ENCODE measurements at places on chromosomes 4 and X. TPM values are rescaled to one million over a fixed set of nuclear protein-coding genes. Genes with fewer than 3 reads are reported as not detected.

Gene P2RY10
- 1.3 TPM for total RNA-seq

Gene MAP7D2
- 16.6 TPM for total RNA-seq

Gene HSFX4
- total RNA-seq = not detected

Gene FHIP1A
- not detected for total RNA-seq

Gene F11
- not detected for total RNA-seq

Gene RXFP1
- total RNA-seq = not detected

Gene RIPPLY1
- total RNA-seq = not detected

Gene SEPSECS
- total RNA-seq = 11.1 TPM

Gene FAM9C
- total RNA-seq = not detected

Gene ZNF718
- total RNA-seq = 27.1 TPM

Gene PLK4
- total RNA-seq = 31.2 TPM

Gene PRPS2
- 74.6 TPM for total RNA-seq

Gene ADH6
- not detected for total RNA-seq

Gene TMPRSS11F
- not detected for total RNA-seq

Gene PWWP3B
- not detected for total RNA-seq

Gene RBMXL3
- total RNA-seq = not detected

Gene CXCL6
- not detected for total RNA-seq

Gene DACH2
- not detected for total RNA-seq

Gene PDHA2
- not detected for total RNA-seq

Gene ZNF141
- total RNA-seq = 71.9 TPM

Gene RAI2
- total RNA-seq = not detected

Gene TMEM165
- 165 TPM for total RNA-seq

Gene SYTL4
- total RNA-seq = 0.30 TPM

Gene ERAS
- total RNA-seq = not detected

Gene NPY2R
- not detected for total RNA-seq

Gene SEC24D
- 65.0 TPM for total RNA-seq
